Mesenteric fat pad (tissue), 1 donor: ENCODE measurements at places on chromosomes 4 and X. TPM values are rescaled to one million over a fixed set of nuclear protein-coding genes. Genes with fewer than 3 reads are reported as not detected.

DNA sequence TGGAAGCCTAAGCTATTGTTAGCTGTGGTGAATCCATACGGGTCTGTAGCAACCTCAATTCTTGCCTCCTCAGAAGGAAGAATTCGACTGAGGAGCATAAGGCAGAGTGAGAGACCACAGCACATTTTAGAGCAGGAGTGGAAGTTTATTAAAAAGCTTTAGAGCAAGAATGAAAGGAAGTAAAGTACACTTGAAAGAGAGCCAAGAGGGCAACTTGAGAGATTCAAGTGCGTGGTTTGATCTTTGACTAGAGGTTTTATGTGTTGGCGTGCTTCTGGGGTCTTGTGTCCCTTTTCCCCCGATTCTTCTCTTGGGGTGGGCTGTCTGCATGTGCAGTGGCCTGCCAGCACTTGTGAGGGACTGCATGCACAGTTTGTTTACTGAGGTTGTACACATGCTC lies 880.6 kb upstream of the INTU start:
- DNase-seq, result no peak

GRCh38 chr4:88975958-88976774 lies 80.8 kb downstream of the FAM13A start:
- no peak for DNase-seq

- DNase-seq, result no peak
These were observed 1793.7 kb upstream of the TENM3 start for GRCh38 chr4:180449395-180449956.

- DNase-seq, result no peak
These were observed 380.4 kb upstream of the CPEB2 start for GRCh38 chr4:14621731-14622463.

- no peak for DNase-seq
These were observed 22.7 kb downstream of the FABP2 start for GRCh38 chr4:119299260-119299671.

DNA sequence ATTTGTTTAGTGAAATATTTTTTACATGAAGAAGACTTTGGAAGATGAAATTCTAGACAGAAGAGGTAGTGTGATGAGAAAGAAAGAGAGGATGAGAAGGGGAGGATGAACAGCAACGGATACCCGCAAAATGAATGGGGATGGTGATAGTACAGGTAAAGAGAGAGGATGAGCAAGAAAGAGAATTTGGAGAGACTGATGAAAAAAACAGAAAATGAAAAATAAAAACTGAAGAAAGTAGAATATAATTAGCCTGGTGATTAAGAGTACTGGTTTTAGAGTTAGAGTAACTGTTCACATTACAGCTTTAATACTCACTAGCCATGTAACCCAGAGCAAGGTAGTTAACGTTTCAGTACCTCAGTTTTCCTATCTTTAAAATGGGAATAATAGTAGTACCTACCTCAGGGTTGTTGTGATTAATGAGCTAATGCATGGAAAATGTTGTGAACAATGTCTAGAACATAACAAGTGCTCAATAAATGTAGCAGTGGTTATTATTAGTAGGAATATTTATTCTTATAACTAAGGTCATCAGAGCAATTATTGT lies 54.9 kb upstream of the ANTXR2 start:
- no peak for DNase-seq

- no peak for DNase-seq
These were observed 14.0 kb upstream of the DUSP21 start for GRCh38 chrX:44829832-44830231.

- DNase-seq, result no peak
These were observed 63.0 kb upstream of the RBPJ start for GRCh38 chr4:26257850-26258249.

- no peak for DNase-seq
These were observed 45.6 kb upstream of the PABPC5 start for GRCh38 chrX:91389026-91389425.

DNA sequence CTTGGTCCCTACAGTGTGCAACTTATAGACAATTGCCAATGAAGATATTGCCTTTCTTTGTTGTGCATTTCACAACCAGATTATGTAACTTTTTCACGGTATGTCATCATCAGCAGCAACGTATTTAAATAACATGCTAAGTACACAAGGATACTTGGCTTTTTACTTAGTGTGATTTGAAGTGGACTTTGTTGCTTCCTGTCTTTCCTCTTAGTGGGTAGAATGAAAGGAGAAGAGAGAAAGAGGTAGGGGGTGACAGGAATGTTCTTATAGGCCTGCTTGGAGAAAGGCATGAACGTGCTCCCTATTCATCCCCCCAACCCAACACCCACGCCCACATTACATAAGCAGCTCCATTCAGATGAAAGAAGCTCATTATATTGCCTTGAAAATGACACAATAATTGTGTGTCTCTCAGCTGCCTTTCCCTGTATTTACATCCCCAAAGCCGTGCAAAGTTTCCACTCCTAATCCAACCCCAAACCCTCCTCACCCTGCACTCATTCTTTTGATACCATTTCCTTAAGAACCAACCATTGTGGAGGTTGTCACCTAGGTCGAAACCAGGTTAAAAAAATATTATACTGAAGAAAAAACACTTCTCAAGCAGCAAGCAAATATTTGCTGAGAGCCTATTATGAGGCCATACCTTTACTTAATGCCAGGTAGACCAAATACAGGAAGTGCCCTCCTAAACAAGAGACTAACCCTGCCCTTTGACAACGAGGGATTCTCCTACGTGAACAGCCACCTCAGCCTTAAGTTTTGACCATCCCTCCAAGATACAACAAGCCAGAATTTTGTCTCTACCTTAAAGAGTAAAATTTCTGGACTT lies 25.2 kb upstream of the GK start:
- no peak for DNase-seq

GRCh38 chrX:48890296-48890925 lies 7.2 kb downstream of the TIMM17B start:
- peak; percentile 18 for DNase-seq

DNA sequence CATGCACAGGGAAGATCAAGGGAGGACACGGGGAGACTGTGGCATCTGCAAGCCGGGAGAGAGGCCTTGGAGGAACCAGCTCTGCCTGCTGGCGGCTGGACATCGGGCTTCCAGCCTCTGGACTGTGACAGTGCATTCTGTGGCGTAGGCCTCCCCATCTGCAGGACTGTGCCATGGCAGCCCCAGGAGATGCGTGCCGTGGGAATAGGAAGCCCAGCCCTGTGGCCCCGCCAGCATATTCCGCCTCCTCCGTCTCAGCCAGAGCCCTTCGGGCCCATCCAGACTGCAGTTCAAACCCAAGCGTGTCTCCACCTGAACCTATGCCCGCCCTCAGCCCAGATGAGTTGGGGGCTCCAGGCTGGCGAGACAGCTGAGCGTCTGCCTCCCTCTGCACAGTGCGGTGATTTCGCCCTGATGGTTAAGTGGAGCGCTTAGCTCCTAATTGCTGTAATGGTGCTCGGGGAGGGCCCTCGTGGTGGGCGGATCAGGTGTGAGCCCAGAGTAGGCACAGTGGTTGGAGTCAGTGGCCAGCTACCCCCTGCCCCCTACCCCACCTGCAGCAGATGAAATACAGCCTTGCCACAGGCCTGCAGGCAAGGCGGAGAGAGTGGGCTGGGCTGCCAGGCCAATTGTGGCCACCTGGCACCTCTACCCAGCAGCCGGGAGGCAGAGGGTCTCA lies 133.9 kb downstream of the HMX1 start:
- DNase-seq, result peak; percentile 86

GRCh38 chr4:154305616-154306015 lies 186.0 kb downstream of the DCHS2 start:
- DNase-seq, result no peak

DNA sequence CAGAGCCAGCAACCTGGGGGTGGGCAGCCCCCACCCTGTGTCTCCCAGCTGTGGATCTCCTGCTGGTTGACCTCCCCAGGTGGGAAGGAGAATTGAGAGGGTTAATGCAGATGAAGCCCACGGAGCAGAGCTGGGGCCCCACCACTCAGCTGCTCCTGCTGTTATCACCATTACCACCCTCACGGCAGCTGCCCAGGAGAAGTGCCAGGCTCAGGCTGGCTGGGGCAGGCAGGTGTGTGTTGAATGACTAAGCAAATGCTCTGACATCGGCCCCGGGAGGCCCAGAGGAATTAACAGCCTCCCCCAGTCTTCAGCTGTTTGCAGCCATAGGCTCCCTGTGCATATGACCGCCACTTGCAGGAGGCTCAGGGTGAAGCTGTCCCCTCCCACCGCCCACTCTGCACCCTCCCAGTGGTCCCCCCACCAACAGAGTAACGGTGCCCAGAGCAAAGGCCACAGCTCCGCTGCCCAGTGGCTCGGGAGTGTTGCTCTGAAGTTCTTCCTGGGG lies 133.8 kb downstream of the CPZ start:
- peak; percentile 39 for DNase-seq

GRCh38 chr4:22478426-22478825 lies 37.4 kb downstream of the ADGRA3 start:
- DNase-seq, result no peak

- no peak for DNase-seq
These were observed 121.9 kb upstream of the SMIM10 start for GRCh38 chrX:134868771-134869495.

DNA sequence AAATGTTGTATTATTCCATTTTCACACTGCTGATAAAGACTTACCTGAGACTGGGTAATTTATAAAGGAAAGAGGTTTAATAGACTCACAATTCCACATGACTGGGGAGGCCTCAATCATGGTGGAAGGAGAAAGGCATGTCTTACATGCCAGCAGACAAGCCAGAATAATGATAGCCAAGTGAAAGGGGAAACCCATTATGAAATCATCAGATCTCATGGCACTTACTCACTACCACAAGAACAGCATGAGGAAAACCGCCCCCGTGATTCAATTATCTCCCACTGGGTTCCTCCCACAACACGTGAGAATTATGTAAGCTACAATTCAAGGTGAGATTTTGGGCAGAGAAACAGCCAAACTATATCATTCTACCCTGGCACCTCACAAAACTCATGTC lies 2535.1 kb downstream of the ARAP2 start:
- DNase-seq, result no peak

DNA sequence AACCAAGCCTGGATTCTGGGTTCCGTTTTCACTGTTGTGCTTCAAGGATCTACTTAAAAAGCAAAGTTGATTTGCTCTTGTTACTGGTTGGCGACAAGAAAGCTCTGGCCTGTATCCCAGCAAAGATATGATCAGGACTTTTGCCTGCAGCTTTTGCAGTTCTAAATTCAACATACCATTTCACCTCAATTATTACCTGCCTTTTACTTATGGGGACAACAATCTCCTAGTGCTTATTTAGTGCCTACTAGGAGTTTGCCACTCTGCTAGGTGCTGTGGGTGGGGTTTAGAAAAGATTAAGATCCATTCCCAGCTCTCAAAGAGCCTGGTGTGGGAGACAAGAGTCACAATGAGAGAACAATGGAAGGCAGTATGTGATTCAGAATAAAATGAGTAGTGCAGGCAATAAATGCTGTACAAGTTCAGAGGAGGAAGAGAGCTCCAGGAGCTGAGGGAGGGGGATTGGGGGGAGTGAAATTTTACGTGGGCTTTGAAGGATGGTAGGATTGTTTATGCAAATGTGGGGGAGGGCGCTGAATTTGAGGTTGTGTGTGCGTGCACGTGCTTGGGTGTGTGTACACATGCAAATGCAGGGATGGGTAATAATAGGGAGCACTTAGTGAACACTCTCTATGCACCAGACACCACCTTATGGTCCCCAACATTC lies 5.0 kb upstream of the TMEM164 start:
- DNase-seq, result no peak

GRCh38 chr4:107618656-107619055 lies 101.4 kb downstream of the PAPSS1 start:
- DNase-seq, result no peak

GRCh38 chrX:154026136-154027021 lies 6.7 kb upstream of the IRAK1 start:
- DNase-seq, result no peak

- no peak for DNase-seq
These were observed 841.9 kb downstream of the PCDH18 start for GRCh38 chr4:136690360-136690759.

DNA sequence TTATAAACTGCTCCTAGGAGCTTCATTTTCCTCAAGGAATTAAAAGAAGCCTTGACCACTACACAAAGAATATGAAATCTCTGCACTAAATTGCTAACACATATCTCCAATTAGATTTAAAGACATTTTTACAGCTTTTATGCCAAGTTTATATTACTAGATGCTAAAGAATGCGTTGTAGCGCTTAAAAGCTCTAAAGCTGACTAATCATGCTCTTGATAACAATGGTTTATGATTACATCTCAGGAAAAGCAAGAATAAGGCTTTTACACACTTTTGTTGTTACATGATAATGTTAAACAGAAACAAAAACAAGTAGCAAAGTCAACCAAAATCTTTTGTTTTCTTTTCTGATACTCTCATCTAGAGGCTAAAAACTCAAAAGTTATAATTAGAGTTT lies 44.7 kb downstream of the SLC10A7 start:
- no peak for DNase-seq

- no peak for DNase-seq
These were observed 89.7 kb upstream of the TFDP3 start for GRCh38 chrX:133307637-133308498.

GRCh38 chrX:129679901-129680300 lies 25.1 kb upstream of the APLN start:
- DNase-seq, result no peak

- peak; percentile 94 for DNase-seq
These were observed at the start of gene MID1IP1 for GRCh38 chrX:38800981-38801845. TSS of gene MID1IP1 (plus strand) at chrX:38801459. CDS start at chrX:38804947, 3,488 bp downstream.

- no peak for DNase-seq
These were observed 118.7 kb downstream of the SMARCA1 start for GRCh38 chrX:129404670-129405008.

- no peak for DNase-seq
These were observed 110.5 kb downstream of the KDR start for GRCh38 chr4:55014876-55015275.

GRCh38 chrX:154541896-154542722 lies 4.5 kb downstream of the G6PD start:
- DNase-seq, result no peak

GRCh38 chrX:29531336-29531735 lies 684.0 kb upstream of the MAGEB2 start:
- DNase-seq, result no peak

- DNase-seq, result no peak
These were observed 114.0 kb downstream of the RBM47 start for GRCh38 chr4:40515398-40516293.

DNA sequence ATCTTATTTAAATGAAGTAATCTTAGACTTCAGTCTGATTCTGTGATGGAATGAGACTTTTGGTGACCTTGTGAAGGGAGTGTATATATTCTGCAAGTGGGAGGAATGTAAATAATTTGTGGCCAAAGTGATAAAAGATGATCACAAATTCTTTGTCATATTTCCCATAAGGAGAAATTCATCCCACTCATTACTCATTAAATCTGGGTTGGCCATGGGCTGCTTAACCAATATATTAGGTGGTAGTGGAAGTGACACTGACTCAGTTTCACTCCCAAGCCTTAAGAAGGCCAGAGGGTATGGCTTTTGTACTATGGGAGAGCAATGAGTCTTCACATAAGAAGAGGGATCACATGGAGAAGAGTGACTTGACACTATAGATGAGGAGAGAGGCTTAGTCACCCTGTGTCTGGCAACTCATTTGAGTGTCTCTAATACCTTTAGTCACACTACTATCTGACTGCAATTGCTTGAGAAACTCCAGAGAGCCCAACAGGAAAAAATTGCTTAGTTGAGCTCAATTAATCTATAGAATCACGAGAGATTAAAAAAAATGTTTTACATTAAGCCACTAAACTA lies 408.2 kb upstream of the PITX2 start:
- no peak for DNase-seq

Gene ATOH1
- total RNA-seq, result not detected

Gene MRPL1
- total RNA-seq, result 23.3 TPM

Gene CYSLTR1
- 4.7 TPM for total RNA-seq

Gene CENPI
- 1.4 TPM for total RNA-seq

Gene GRPR
- not detected for total RNA-seq

Gene GK2
- not detected for total RNA-seq

Gene SSX4B
- total RNA-seq, result not detected

Gene NR3C2
- 7.1 TPM for total RNA-seq

Gene MAGEC3
- not detected for total RNA-seq

Gene FATE1
- total RNA-seq, result not detected
